ENCODE measurements at places on chromosomes 11 and 22.

DNA sequence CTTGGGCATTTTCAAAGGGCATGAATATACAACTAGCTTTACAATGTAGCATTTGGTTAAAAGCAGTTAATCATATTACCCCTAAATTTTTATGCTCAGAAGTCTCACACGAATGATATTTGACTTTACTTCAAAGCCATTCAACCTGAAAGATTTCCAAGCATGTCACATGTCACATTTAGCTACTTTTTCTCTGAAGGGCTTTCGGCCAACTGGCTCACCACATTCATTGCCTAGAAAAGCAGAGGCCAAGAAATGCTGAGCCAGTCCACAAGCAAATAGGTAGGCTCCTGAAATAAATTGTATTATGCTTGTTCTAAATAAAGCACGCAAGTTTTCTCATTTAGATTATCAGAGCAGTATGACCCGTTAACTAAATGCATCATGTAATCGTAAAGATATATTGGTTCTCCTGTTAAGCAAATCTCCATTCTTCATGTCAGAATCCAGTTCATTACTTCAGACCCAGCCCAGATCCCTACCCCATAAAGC, 30.6 kb downstream of the PAX6 start:
- DNase-seq, result no peak

DNA sequence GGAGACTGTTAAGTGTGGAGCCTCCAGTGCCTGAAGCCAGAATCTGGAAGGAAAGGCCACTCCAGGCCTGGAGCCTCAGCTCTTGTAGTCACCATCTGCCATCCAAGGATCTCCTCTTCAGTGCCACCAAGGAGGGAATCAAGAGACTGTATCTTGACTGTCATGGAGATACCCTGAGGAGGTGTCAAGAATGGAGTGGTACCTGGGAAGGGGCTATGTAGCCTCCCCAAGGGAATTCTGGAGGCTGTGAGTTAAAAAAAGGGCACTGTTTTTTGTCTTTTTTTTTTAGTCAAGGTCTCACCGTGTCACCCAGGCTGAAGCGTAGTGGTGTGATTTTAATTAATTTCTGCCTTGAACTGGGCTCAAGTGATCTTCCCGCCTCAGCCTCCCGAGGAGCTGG, 3.2 kb upstream of the C22orf15 start:
- DNase-seq, result no peak

DNA sequence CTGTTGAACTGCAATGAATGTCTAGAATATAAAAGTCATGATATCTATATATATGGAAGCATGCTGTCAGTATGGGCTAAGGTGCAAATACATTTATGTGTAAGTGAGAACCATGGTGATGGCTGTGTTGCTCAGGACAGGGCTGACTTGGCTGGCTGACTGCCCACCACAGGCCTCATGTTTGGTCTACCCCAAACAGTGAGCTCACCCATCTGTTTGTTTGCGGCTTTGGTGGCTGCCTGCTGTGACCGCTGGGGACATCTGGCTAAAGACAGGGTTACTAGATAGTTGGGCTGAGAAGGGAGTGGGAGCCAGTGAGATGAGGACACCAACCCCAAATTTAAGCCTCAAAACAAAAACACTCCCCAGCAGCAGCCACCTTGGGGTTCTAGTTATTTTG, 6.3 kb downstream of the CD44 start:
- peak; percentile 52 for DNase-seq

GRCh38 chr22:45238076-45238956, 2.4 kb downstream of the KIAA0930 start:
- DNase-seq, result no peak

GRCh38 chr11:68950270-68950669, 30.5 kb downstream of the MRGPRD start:
- peak; percentile 62 for DNase-seq

DNA sequence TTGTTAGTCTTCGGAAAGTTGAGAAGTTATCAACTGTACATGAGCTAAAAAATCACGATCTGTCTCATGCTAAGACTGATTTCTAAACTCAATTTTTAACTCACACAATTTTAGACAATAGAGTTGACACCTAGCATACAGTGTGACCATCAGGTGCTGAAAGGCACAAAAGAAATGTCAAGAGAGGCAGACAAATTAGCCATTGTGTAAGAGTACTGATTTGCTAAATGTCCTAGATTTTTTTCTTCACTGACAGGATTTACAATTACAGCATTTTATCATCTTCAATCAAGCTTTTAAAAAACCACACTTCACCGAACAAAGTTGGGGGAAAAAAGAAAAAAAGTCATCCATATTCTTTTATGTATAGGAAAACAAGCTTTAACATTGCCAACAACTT, 7.0 kb downstream of the LGR4 start:
- DNase-seq, result no peak

GRCh38 chr11:68150037-68150436, 28.8 kb upstream of the CHKA start:
- DNase-seq, result peak; percentile 25

DNA sequence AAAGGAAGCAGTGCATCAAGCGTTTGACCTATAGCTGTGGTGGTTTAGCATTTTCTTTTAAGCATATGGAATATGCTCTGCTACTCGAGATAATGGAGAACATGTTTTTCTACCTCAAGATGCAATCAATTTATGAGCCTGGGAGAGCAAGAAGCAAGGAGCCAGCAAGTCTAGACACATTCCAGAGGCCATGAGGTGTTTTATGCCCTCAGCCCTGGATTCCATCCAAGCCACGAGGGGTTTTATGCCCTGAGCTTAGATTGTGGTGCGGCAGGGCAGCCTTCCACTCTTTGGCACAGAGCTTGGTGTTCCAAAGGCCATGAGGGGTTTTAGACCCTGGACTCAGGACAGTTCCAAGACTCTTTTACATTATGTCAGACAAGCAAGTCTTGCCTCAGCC, 11.7 kb upstream of the DNAJB13 start:
- peak; percentile 26 for DNase-seq

GRCh38 chr11:91700854-91701253, 523.8 kb upstream of the FAT3 start:
- no peak for DNase-seq

GRCh38 chr11:20351136-20351535, 12.4 kb upstream of the HTATIP2 start:
- DNase-seq, result no peak

DNA sequence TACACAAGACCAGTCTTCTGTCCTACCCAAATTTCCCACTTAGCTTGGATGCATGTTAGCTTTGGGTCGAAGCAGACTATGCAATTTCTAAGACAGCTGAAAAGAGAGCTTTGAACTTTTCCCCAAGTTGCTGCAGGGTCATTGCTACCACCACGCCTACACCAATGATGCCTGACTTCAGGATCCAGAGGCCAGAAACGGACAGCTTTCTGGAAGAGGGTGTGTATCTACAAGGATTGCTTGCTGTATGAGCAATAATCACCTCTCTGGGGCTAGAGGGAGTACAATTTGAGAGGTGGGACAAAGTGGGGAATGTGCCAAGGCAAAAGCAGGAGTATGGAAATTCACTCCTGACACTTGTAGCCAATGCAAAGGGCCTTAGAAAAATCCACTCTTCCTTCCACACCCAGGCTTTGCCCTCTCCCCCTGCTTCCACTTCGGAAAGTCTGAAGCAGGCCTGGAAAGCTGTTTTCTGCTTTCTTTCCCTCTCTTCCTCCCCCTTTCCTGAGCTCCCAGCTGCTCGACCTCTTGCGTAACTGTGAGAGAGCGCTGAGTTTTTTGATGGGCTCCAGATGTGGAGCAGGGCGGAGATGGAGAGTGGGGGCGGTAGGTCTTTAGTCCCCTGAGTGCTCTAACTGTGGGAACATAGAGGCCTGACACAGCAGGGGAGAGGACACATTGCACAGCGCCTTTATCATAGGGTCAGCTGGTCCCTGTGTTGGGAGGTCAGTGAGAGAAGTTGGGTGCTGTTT, 2.1 kb upstream of the PHLDB1 start:
- DNase-seq, result peak; percentile 56

- peak; percentile 68 for DNase-seq
Observed at GRCh38 chr11:57249384-57250319, 12.6 kb upstream of the APLNR start.

- DNase-seq, result no peak
Observed at GRCh38 chr11:16291729-16292128, 64.6 kb downstream of the SOX6 start.

GRCh38 chr11:126357055-126357962, 1.8 kb downstream of the ST3GAL4 start:
- DNase-seq, result no peak

- DNase-seq, result peak; percentile 2
Observed at GRCh38 chr11:91296629-91297028, 928.0 kb upstream of the FAT3 start.

GRCh38 chr22:27747396-27748221, 53.9 kb downstream of the MN1 start:
- DNase-seq, result no peak

DNA sequence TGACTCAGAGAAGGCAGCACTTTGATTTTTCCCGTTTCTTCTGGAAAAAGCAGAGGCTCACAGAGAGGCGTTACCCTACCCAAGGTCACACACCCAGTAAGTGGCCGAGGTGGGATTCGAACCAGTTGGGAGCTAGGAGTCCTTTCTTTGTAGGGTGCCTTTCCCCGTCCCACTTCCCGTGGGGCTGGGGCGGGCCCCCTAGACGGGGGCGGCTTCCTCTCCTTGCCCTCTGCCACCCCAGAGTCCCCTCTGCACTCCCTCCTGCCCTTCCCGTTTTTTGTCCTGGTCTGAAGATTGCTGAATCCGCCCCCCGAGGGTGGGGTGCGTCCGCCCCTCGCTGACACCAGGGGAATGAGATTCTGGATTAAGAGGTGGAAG, 747 bp downstream of the TPCN2 start:
- peak; percentile 18 for DNase-seq

DNA sequence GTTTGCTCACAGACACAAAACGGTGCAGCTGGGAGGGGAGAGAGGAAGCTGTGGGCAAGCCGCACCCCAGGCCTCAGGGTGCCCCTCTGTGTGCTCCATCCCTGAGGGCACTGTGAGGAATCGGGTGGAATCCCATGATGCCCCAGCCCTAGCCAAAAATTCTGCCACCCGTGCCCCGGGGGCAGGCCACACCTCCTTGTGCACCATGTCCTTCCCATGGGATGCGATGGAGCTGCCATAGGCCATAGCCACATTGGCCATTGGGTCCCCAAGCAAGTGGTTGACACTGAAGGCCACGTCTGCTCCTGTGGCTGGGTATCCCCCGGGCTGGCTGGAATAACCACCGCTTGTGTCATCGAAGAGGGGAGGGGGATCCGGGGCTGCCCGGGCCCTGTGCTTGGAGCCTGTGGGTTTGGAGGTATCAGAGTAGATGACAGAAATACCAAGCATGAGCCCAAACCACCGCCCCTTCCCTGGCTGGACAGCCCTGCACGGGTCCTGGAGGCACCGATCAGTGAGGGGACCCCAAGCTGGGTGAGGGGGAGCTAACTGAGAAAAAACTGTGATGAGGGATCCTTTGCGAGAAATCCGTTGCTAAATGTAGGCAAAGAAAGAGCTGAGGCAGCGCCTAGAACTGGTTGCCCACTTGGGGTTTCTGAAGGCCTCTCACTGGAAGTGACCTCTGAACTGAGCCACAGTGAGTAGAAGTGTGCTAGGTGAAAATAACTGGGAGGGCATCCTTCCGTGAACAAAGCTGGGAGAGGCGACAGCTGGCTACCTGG, 863 bp downstream of the YIF1A start:
- no peak for DNase-seq

DNA sequence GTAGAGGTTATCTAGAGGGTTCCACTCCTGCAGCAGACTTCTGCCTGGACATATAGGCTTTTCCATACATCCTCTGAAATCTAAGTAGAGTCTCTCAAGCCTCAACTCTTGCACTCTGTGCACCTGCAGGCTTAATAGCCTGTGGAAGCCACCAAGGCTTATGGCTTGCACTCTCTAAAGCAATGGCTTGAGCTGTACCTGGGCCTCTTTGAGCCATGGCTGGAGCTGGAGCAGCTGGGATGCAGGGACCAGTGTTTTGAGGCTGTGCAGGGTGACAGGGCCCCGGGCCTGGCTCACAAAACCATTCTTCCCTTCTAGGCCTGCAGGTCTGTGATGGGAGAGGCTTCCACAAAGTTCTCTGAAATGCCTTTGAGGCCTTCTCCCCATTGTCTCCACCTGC, 2.9 kb upstream of the NXPE4 start:
- no peak for DNase-seq

GRCh38 chr11:122004446-122004845, 111.6 kb downstream of the BLID start:
- no peak for DNase-seq

- peak; percentile 75 for DNase-seq
Observed at GRCh38 chr22:50498322-50498890, 9.1 kb downstream of the LMF2 start.

- no peak for DNase-seq
Observed at GRCh38 chr11:48103621-48104567, 112.7 kb upstream of the OR4B1 start.

DNA sequence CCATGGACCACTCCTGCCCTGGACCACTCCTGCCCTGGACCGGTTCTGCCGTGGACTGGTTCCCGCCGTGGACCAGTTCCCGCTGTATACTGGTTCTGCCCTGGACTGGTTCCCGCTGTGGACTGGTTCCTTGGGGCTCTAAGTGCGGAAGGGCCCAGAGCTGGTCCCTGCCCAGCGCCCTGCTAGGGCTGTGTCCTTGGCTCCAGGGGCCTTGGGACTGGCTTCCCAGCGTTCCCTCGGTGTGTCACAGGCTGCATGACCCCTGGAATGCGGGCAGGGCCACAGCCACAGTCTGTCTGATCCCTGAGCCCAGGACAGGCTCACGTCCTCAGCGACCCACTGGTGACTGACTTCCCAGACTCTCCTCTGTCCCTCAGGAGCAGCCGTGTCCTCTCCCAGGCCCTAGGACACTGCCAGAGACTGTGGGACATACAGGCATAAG, 412.2 kb downstream of the TBC1D22A start:
- DNase-seq, result no peak

DNA sequence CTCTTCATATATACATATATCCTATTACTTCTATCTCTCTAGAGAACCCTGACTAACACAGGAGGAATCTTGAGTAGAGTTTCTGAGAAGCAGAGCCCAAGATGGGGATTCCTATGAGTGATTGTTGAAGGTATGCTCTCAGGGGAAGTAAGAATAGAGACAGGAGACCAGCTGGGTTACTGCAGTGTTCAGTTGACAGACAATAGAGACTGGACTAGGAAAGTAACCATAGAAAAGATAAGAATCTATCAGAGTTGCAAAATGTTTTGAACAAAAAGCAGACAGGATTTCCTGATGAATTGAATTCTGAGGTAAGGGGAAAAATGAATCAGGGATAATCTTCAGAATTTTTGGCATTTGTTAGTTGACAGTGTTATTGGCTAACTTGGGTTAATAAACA, 54.4 kb downstream of the SLC17A6 start:
- DNase-seq, result no peak

DNA sequence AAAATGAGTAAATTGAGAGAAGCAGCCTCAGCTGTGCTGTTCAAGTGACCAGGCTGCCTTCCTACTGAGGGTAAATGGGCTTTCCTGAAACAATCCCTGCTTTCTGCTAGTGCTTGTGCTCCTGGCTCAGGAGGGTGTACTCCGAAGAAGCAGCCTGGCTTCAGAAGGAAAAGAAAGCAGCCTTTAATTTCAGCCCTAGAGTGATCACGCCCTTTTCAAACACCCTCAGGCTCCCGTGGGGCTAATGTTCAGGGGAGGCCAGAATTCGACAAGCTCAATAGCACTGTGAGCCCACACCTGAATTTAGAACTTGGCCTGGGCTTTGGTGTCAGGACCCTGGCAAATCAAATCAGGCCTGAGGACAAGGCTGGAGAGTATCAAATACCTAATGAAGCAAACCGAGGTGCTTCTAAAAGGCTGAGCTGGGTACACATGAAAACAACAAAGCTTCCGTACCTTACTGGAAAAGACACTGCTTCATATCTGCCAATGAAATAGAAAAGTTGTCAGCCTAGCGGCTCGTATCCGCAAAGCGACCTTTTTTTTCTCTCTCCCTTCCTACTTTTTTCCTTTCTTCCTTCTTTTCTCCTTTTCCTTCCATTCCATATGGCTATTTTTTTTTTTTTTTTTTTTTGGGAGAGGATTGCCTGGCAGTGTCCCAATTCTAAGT, 387.8 kb downstream of the SOX6 start:
- no peak for DNase-seq

Measured in ELR (cell line).